ENCODE measurements at places on chromosomes 1 and 21.

DNA sequence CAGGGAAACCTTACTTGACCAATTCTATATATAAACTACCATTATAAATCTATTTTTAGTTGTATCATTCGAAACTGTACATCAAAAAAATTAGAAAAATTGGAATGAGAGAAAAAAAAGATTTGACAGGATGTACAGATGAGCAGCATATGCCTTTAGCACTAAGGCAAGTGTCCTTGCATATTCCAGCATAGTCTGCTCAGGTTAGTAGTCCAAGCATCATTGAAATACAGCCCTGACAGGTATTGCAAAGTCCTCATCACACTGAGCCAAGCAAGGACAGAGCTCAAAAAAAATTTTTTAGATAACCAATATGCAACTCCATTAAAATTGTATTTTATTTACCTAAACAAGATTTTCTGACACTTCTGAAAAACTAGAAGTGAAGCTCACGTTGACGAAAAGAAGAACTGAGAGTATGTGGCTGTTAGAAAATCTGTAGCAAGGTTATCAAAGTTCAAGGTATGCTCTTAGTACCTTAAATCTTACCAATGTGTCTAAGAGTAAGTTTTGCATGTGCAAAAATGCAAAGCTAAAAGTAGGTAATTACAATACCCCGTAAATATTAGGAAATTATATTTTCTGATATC is 465.6 kb upstream of the ADGRL4 start:
- DNase-seq: no peak

GRCh38 chr1:233065685-233066084 is 115.3 kb downstream of the NTPCR start:
- no peak for DNase-seq

DNA sequence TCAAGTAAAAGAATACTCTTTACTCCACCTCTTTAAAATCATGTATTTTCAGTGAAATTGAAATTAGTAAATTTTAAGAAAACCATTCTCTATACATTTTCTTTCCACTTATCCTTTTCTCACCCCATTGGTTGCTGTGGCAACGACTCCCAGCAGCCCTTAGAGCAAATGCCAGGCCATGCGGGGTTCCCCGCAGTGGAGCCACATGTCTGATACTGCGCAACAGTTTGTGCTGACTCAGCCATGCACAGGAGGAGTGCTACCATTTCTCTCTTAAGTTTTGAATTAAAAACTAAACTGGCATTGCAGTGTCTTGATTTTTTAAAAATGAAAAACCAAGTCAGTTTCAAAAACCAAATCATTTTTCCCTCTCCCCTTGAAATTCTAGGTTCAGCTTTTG is 214.1 kb upstream of the L1TD1 start:
- DNase-seq: no peak

DNA sequence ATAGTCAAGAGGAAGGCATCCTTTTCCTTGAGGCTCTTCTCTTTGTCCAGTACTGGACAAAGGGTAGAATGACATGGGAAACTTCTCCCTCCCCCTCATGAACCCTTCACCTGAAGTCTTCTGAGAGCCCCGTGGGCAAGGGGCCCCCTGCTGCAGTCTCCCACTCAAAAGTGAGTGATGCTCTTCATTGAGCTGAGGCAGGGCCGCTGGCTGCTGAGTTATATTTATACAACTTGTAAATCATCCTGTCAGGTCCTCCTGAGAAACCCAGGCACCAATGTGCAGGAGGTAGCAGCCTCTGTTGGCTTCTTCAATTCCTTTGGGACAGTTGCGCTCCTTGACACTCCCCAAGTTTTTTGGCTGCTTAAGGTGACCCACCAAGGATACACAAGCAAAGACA is 150.2 kb downstream of the IGSF21 start:
- DNase-seq: no peak

GRCh38 chr1:86335916-86336315 is 60.2 kb downstream of the ODF2L start:
- no peak for DNase-seq

GRCh38 chr1:170836141-170836540 is 99.2 kb upstream of the MROH9 start:
- no peak for DNase-seq

GRCh38 chr1:235307158-235308124 is 20.5 kb downstream of the ARID4B start:
- no peak for DNase-seq

DNA sequence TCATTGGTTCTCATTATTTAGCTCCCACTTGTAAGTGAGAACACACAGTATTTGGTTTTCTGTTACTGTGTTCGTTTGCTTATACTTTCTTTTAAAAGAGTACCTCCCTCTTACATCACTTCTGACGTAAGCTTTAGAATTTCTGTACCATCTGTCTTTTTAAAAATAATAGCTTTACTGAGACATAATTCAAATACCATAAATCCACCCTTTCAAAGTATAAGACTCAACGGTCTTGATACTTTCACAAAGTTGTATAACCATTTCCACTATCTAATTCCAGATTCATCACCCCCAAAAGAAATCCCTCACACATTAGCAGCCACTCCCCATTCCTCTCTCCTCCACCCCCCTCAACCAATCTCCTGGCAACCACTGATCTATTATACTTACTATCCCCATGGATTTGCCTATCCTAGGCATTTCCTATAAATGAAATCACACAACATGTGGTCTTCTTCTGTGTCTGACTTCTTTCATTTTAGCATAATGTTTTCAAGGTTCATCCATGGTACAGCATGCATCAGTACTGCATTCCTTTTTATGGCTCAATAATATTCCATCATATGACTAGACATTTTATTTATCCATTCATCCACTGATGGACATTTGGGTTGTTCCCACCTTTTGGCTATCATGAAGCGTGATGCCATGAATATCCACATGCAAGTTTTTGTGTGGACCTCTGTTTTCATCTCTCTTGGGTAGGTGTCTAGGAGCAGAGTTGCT is 104.7 kb downstream of the HLCS start:
- DNase-seq: no peak

DNA sequence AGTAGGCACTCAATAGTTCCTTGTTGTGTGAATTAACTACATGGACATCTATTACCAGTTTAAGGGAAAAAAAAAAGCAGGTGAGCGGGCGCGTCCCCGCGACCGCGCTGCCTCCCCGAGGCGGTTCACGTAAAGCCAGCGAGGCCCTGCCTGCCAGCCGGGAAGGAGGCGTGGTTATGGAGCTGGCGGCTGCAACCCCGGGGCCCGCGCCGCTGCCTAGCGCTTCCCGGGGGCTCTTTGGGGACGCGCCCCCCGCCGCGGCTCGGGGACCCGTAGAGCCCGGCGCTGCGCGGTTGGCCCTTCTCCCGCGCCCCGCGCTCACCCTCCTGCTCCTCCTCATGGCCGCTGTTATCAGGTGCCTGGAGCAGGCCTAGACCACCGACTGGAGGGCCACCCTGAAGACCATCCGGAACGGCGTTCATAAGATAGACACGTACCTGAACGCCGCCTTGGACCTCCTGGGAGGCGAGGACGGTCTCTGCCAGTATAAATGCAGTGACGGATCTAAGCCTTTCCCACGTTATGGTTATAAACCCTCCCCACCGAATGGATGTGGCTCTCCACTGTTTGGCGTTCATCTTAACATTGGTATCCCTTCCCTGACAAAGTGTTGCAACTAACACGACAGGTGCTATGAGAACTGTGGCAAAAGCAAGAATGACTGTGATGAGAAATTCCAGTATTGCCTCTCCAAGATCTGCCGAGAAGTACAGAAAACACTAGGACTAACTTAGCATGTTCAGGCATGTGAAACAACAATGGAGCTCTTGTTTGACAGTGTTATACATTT is 2.6 kb upstream of the CC2D1B start:
- DNase-seq: peak; percentile 64

GRCh38 chr21:46004168-46004861 is 22.7 kb downstream of the COL6A1 start:
- no peak for DNase-seq

DNA sequence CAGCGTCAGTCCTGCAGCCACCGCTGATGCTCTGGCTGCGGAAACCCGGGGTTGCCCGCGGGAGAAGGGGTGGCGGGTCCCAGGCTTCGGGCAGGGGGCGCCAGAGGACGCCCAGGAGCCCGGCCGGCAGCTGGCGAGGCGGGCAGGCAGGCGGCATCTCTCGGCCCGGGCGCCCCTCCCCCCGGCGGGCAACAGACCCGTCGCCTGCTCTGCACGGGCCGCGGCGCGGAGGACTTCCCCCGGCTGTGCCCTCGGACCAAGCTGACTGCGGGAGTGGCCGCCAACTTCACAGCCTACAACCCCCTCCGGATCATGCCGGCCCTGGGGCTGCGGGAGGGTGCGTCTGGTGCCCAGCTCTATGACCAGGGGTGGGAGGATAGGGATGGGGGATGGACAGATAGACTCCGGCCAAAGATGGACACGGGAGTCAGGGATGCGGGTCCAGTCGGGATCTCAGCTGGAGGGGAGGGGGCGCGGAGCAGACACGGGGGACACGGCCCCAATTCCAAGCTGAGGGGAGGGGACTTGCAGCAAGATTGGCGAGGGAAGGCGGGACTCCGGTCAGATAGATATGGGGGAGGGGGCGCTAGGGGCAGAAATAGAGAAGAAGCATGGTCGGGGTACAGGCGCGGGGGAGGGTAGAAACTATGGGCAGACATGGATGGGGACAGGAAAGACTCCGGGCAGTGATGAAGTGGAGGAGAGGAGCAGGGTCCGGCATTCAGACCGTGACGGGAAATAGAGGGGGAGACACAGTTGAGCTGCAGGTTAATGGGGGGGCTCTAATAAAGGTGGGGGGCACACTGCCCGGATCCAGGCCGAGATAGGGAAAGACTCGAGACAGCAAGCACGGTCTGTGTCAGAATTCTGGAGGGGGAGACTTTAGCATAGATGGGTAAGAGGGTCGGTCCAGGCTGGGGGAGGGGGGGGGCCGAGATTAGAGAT is 1.1 kb downstream of the ADGRB2 start:
- DNase-seq: peak; percentile 57

GRCh38 chr1:66633159-66633558 is 99.2 kb downstream of the SGIP1 start:
- no peak for DNase-seq

DNA sequence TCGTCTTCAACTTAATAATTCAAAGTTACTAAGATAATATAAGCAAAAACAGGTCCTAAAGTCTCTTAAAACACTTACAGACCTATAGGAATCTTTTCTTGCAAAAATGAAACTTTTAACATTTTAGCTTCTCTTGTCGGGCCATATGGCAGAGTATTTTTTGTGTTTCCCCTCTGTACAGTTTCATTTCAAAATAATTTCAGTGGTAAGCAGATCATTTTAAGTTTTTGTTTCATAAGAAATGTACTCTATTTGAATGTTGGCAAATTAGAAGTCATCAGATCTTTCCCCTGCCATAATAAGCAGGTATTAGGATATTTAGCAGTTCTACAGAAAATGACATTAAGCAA is 37.9 kb downstream of the RGL1 start:
- no peak for DNase-seq

DNA sequence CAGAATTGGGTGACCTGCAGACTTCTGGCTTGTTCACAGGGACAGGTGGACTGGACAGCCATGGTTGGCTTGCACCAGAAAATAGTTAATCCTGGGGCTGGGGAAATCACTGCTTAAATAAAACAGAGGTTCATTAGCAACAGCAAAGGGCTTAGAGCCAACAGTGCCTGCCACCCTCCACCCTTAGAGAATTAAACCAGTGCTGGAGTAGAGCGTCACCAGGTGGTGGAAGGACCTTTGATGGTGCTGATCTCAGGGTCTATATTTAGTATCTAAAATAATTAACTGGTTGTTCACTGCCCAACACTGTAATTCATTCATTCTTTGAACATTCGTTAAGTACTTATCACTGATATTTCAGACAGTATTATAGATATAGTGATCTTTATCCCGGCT is 34.7 kb upstream of the PDE9A start:
- DNase-seq: no peak

GRCh38 chr1:245412306-245412705 is 257.5 kb downstream of the KIF26B start:
- no peak for DNase-seq

DNA sequence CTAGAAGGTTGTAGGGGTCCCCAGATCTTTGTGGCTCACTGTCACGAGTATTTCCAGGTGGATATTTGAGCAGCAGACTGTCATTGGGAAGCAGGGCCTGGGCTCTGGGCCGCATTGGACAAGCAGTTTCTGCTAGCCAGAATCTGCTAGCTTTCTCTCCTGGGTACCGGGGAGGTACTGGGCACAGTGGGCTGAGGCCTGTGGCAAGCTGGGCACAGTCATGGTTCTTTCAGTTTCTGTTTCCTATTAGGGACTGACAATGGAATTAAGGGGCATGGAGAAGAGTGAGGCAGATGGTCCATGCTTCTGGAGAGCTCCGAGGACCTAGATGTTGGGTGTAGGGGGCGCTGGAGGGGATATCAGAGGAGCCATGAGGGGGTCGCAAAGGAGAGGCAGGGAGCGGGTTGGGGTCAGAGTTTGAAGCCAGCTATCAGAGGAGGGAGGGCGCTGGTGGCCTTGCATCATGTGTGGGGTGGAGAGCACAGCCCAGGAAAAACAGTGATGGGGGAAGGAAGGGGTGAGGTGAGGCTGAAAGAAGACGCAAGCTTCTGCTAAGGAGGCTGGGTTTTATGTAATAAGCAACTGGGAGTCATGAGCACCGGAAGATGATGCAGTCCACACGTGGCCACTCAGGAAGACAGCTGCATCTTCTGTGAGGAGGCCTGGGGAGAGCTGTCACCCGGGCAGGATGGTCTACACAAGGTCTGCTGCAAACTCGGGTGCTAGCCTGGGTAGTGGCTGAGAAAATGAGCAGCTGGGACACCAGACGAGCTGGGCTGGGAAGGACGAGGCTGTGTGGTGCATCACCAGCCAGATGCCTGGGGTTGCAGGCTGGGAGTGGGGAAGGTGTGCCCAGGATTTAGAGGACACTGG is 72.7 kb downstream of the IER5 start:
- peak; percentile 5 for DNase-seq

DNA sequence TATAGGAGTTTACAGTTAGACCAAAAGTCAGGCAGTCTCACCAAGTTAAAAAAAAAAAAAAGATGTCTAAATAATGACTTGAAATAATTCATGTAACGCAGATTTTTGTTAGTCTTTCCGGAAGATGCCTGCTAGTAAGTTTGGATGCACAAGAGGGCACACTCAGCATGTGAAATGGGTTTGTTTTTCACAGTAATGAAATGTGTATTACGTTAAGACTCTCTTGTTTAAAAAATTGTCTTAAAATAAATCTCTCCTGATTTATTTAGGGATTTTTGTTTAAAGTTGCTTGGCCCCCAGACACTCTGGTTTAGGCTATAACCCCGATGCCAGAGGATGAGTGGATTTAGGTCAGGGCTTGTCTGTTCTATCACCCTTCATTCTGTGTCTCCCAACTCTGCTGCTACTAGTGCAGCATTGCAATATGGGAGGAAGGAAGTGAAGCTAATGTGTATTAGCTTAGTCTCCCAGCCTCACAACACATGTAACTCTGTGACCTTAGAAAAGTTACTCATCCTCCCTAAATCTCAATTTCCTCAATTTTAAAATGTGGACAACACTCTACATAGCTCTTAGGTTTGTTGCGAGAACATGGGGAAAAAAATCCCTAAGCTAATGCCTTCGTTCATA is 25.7 kb downstream of the CTH start:
- no peak for DNase-seq

GRCh38 chr1:152613511-152613910 is at the start of gene LCE3B:
TSS of gene LCE3B (plus strand) at chr1:152613811. CDS start at chr1:152613811, 0 bp downstream.
- DNase-seq: no peak
